ENCODE measurements at places on chromosomes 6 and 20.

- peak; percentile 32 for DNase-seq
Observed at GRCh38 chr20:56391596-56392131, 351 bp downstream of the AURKA start.

GRCh38 chr6:151092591-151092990, 147.2 kb upstream of the AKAP12 start:
- no peak for DNase-seq

DNA sequence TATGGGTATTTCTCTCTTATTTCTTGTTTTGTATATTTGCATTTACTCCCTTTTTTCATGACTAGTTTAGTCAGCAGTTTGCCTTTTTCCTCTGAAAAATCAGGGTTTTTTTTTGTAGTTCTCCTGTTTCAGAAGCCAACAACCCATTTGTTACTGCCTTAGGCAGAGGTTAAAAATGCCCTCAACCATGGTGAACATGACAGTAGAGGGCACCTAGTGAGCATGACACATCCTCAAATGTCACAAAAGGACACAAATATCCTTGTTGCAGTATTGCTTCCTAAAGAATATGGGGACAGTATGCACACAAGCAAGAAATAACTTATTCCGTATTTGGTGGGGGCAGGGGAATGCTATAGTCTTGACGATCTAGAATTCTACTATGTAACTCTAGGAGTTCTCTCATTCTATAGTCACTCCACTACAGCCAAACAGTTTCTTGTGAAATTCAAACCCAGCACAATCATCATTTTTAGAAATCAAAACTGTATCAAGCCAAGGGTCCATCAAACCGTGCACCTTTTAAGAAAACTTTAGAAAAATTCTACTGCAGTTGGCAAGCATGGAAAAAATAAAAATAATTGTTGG, 47.0 kb downstream of the GOPC start:
- no peak for DNase-seq

GRCh38 chr20:50548396-50548795, 38.2 kb downstream of the PTPN1 start:
- DNase-seq, result no peak

- no peak for DNase-seq
Observed at GRCh38 chr20:14643556-14643955, 306.1 kb upstream of the FLRT3 start.

DNA sequence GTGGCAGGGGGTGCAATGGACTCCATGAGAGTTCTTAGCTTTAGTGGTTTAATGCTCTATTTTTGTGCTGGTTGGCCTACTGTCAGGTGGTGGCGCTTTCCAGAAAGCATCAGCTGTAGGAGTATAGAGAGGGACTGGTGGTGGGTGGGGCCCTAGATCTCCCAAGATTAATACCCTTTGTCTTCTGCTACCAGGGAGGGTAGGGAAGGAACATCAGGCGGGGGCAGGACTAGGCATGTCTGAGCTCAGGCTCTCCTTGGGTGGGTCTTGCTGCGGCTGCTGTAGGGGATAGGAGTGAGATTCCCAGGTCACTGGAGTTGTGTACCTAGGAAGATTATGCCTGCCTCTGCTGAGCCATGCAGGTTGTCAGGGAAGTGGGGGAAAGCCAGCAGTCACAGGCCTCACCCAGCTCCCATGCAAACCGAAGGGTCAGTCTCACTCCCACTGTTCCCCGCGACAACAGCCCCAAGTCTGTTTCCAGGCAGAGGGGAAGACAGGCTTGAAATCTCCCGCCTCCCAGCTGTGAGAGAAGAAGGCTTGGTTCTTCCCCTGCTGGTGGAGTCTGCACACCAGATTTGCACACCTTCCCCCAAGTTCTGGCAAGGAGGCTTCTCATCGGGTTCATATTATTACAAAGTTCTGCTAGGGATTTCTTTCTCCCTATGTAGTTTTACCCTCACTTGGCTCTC, 46.7 kb upstream of the PKIB start:
- no peak for DNase-seq

- DNase-seq, result no peak
Observed at GRCh38 chr20:25239387-25240370, 8.2 kb upstream of the PYGB start.

DNA sequence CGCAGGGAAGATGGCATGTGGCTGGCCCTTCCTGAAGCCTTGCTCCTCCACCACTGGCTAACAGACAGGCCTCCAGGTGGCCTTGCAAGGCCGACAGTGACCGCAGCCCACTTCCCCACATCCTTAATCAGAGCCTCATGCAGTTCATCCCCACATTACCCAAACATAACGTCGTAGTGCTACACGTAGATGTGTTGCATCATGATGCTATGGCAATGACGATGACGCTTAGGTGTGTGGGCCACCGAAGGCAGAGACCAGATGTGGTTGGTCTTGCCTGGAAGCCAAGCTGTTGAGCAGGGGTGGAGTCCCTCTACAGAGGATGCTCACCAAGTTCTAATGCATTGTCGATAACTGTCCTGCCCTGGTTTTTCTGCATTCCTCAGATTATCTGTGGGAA, 5.6 kb downstream of the CD93 start:
- no peak for DNase-seq

DNA sequence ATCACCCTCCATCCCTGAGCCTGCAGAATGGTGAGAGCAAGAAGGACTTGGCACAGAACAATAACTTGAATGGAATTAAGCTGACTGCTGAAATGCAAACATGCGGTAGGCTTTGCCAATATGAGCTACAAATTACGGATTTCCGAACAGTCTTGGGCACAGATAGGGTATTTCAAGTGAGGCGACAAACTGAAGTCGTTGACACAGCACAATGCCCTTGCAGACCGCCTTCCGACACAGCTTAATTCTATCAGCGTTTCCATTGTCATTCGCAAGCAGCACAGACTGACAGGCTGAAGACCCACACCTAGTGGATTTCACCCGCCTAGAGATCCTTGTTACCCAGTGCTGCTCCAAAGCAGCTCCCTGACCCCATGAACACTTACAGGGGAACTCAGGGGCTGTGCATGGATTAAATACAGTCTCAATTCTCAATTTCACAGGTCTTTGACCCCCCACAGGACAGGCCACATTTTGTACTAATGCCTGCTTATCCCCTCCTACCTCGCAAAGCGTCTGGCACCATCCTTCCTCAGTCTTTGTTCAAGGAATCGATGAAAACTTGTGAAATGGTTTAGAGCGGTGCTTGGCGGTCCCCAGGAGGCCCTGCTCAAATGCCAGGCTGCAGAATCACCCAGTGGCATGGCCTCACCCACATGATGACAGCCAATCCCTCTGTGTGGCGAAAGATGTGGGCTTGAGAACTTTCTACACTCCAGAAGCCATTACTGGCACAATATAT, 34.6 kb downstream of the RAMACL start:
- no peak for DNase-seq

DNA sequence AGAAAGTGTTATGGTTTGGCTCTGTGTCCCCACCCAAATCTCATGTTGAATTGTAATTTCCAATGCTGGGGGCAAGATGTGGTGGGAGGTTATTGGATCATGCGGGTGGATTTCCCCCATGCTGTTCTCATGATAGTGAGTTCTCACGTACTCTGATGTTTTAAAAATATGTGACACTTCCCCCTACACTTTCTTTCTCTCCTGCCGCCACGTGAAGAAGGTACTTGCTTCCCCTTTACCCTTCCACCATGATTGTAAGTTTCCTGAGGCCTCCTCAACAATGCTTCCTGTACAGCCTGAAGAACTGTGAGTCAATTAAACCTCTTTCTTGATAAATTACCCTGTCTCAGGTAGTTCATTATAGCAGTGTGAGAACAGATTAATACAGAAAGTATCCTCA, 150.8 kb downstream of the TMEM200A start:
- DNase-seq, result no peak

DNA sequence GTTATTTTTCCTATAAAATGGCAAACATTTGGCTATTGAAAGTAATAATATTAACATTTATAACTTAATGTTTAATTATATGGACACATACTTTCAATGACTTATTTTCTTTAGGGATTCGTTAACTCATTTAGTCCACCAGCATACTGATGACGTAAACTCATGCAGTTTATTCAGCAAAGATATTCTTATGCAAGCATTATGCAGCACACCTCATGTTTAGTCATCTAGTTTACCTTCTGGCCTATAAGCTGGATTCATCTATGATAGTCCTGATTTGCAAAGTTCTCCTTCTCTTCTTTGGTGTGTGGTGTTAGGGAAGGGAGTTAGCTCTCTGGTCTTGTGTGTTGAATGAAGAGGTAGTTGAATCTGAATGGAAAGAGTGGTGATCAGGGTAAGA, 60.0 kb downstream of the OR2J2 start:
- no peak for DNase-seq

DNA sequence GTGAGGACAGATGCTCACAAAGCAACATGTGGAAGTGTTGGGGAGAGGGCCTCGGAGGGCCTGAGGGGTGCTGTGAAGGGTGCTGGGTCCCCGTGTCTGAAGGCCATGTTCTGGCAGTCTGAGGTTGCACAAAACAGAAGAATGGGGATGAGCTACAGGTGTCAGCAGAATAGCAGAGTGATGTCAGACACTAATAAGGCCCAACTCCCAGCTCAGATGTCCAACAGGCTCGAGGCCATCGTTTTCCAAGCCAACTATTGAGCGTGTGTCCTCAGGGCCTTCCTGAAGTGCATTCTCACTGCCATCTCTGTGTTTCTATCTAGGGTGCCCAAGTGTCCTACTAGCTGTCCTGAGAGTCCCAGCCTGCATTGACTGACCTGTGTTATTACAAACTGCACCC, 7.9 kb downstream of the BFSP1 start:
- no peak for DNase-seq

- no peak for DNase-seq
Observed at GRCh38 chr6:168967281-168967925, 286.2 kb downstream of the THBS2 start.

DNA sequence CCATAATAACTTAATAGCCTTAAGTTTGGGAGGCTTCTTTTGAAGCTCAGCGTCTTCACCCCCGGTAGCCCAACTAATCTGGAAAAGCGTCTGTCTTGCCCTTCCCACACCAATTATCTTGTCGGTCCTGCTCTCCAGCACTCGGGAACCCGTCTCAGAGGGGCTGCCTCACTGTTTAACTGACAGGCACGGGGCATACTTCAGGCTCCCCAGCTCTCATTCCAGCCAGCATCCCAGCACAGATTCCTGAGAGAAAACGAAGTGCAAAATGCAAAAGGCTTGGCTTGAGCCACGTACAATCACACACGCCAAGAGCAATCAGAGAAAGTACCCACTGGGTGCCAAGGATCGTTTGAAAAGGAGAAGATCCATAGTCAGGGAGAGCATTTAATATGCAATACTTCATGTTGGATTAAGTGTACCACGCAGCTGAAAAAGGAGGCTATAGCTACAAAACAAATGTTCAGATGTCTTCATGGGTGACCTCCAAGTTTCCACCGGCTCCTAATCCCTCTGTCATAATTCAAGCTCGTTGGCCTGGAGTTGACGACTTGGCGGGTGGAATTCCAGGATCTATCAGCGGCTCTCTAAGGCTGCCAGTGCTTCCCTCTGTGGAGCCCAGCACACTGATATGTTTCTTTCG, 53.7 kb upstream of the STX16 start:
- DNase-seq, result no peak

GRCh38 chr20:63625771-63626423, 1.0 kb downstream of the GMEB2 start:
- peak; percentile 63 for DNase-seq

- no peak for DNase-seq
Observed at GRCh38 chr20:2596673-2597279, 55.7 kb upstream of the NOP56 start.

GRCh38 chr6:38306931-38307330, 332.8 kb downstream of the BTBD9 start:
- DNase-seq, result no peak

- DNase-seq, result peak; percentile 41
Observed at GRCh38 chr20:33444797-33445560, 1.4 kb upstream of the SNTA1 start.

GRCh38 chr6:358432-358831, 33.1 kb upstream of the IRF4 start:
- DNase-seq, result no peak

DNA sequence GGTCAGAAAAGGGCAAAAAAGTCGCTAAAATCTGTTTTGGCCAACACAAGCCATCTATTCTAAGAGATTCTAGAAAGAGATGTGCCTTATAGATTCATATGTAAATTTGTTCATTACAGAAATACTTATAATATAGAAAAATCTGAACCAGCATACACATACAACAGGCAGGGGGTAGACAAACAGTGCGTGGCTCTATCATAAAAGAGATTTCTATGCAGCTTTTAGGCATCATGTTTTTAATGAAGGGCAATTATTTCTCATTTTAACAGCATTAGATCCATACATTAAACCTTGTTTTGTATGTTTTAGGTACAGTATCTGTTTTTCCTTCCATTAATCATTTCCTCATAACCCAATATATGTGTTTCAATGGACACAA, 664 bp downstream of the BTN3A3 start:
- DNase-seq, result no peak
